Dermis microvascular lymphatic vessel endothelial cell (primary cell): ENCODE measurements at places on chromosomes 11 and 22.

- no peak for DNase-seq
These were observed 161.1 kb upstream of the API5 start for GRCh38 chr11:43150697-43151096.

DNA sequence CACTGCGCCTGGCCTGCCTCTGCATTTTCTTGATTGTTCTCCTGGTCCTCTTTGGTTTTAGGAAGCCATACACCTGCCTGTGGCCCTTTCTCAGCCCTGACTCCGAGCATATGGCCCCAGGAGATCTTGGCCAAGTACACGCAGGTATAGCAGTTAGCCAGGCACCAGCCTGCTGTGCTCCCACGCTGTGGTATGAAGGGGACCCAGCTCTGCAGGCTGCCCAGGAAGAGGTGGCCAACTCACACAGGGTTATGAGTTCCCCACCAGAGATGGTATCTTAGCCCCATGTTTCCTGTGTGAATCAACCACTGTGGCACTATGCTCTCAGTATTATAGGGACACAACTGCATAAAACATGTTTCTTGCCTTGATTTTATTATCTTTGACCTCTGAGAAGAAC, 31.1 kb downstream of the SGSM3 start:
- DNase-seq = no peak

- peak; percentile 29 for DNase-seq
These were observed 1.8 kb downstream of the AHNAK start for GRCh38 chr11:62544581-62545436.

DNA sequence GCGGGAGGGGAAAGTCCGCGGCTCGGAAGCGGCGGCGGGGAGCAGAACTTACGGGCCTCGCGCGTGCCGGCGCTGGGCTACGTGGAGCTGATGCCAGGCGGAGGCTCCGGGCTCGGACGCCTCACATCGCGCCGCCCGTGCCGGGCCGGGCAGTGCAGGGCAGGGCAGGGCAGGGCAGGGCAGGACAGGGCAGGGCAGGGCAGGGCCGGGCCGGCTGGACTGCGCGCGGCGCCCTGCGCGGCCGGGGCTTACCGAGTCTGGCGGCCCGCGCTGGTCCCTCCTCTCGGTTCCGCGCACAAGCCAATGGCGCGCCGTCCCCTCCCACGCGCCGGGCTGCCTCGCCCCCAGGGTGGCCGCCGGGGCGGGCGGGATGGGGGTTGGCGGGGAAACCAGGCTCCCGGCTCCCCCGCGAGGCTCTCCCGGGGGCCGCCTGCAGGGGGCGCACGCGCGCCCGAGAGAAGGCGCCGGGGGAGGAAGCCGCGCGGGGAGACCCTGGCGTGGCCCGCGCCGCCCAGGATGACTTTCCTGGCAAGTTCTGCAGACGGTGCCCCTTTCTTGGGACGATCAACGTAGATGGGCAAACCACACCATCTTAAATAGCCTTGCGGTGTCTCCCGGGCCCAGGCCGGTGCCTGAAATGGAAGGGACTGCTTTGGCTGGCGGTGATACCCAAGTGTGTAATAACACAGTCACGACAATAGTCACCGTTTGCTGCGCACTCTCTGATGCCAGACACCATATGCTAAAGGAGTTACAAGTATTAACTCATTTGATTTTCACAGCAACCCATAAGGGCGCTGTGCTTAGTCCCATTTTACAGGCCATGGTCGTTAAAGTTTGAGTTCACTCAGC, at the start of gene TP53I11:
TP53I11 (minus strand) TSS at position 259 of the 852 bp plus-strand sequence. CDS start 12,548 bp downstream, outside the sequence.
- DNase-seq = peak; percentile 28

- no peak for DNase-seq
These were observed 11.8 kb downstream of the PIM3 start for GRCh38 chr22:49972163-49973017.

DNA sequence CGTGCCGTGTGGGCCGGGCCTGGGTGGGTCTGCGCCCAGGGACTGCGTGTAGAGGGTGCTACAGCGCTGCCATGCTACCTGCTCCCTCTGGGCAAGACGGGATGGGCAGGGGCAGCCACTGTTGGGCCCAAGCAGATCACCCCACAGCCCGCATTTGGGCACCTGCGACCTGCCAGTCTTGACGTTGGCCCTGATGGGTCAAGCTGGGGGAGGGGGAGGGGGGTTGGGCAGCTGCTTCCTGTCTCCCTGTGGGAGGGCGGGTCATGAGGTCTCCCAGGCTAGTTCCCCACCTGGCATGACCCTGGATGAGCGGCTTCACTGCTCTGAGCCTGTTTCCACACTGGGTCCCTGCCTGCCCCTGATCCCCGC, 2.8 kb upstream of the RPS19BP1 start:
- DNase-seq = no peak

- no peak for DNase-seq
These were observed 10.6 kb upstream of the NPAS4 start for GRCh38 chr11:66410191-66410590.

DNA sequence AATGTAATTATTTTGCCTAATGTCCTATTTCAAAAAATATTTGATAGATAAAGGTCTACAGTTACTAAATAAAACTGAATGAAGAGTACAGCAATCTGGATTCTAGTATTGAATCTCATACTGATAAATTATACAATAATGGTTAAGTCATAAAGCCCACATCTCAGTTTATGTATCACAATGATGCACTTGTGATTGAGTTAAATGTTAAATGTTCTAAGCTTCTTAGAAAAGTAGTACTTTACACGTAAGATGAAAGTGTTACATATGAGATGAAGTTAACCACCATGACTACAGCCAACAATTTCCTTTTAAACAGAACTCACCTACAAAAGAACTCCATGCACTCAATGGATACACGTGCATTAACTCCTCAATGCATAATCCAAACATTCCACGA, 51.7 kb downstream of the PHF21A start:
- DNase-seq = no peak

- peak; percentile 42 for DNase-seq
These were observed 25.5 kb downstream of the SCGB1A1 start for GRCh38 chr11:62444236-62444833.

DNA sequence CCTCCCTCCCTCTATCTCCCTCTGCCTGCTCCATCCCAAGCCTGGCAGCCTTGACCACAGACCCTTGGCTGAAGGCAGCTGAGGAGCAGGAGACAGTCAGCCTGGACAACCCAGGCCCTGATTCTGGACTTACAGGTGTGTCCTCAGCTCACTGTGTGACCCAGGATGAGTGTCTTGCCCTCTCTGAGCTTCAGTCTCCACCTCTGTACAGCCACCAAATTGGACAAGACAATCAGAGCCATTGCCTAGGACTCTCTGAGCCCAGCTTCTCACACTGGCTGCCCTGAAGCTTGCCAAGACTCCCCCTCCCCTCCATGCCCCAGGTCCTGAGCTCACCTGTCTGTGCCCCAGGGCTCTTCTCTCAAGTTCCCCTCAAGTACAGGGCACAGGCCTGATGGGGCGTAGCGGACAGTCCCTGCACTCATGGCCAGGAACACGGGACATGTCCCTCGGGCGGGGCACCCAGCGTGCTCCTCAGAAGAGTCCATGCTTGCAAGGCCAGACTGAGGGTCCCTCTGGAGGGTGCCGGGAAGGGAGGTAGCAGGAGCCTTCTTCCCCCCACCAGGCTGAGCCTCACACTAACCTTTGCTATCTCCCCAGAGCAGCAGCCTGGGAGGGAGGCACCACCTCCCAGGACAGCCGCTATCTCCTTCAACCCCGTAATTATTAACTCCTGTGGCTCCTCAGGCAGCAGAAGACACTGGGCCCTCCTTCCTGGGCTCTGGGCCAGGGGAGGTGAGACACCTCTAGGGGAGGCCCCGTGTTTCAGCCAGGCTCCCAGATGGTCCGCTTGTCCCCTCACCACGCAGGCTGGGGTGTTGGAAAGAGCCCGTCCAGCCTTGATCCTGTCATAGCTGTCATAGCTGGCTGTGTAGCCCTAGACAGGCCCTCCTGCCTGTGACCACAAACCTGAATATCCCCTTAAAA, 2.6 kb upstream of the RAB3IL1 start:
- DNase-seq = no peak
